HuH-7 (cell line): ENCODE measurements at places on chromosomes 3 and 15.
A peak's percentile ranks its signal among the peaks of the same experiment; 100 is the strongest.

DNA sequence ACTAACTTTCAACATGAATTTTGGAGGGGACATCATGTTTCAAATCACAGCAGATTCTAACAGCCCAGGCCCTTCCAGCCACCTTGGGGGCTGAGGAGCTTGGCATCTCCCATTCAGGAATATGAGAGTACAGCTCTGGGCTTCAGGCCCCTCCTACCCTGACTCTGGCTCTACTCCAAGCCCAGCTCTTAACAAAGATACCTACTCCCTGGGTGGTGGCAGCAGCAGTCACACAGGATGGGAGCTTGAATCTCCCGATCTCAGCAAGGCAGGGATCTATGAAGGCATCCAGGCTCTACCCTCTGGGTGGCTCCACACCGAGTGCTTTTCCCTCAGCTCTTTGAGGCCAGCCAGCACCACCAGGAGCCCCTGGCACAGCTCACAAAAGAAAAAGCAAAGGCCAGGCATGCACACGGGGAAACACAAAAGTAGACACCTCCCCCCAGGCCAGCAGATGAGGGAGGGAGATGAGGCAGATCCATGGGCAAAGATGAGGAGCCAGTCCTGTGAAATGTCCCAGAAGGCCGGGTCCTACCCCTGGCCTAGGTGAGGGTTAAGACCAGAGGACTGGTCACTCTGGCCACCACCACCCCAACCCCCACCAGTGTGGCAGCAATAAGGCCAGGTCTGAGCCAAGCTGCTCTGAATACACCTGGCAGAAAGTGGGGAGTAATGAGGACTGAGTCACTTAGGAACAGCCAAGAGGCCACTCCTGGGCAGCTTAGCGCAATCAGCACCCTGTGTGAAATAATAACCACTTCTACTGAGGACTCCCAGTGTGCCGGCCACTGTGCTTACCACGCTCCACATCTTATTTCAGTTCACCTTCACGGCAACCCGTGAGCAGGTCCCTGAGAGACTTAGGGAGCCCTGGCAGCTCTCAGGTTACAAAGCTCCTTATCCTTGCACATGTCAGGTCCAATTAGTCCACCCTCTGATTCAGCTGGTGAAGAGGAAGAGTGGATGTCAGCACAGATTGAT is 24.3 kb downstream of the PLA2G4F start:
- no peak for DNase-seq

DNA sequence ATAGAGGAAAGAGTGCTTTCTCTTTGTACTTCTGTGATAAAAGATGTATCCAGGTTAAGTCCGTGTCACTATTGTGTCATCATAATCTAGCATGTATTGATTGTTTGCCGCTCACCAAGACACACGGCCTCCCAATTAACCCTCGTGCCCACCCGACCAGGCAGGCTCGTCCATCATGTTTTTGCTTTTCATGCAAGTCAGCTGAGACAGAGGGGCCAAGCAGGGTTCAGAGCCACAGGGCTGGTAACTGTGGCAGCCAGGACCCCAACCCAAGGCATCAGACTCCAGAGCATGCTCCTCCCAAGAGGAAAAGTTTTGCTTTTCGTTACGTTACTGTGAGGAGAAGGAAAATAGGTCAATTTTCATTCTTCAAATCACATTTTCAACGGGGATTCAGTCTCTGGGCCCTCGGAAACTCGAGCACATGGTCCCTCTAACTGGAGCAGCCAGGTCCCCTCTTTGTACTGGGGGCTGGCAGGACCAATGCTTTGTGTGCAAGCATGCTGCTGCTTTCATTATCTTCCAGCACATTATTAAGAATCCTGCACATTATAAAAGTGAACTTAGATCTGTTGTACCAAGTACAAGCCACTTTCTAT is 161.1 kb upstream of the TOPAZ1 start:
- no peak for DNase-seq

DNA sequence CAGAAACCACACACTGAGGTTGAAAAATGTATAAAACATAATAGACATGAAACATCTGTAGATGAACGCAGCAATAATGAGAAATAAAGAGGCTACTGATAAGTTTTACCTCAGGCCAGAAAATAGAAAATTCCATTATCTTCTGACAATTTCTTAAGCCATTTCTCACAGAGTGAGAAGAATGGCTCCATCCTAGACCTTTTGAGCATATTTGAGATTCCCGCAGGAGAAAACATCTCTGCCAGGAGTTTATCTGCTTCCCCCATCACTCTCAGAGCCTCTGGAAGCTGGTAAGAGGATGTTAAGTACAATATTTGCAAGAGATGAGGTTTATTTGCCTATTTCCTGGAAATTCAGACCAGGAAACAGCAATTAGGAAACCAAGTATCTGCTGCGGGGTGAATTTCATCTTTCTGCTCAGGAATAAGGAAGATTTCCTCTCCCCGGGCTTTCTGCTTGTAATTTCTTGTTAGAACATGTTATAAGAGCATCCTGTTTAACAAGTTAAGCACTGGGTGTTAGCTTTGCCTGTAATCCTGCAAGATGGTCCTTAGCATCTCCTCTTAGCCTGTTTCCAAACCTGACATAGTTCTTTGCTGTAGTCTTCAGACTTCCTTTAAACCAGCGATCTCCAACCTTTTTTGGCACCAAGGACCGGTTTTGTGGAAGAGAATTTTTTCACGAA is 54.8 kb downstream of the ATP13A4 start:
- no peak for DNase-seq

DNA sequence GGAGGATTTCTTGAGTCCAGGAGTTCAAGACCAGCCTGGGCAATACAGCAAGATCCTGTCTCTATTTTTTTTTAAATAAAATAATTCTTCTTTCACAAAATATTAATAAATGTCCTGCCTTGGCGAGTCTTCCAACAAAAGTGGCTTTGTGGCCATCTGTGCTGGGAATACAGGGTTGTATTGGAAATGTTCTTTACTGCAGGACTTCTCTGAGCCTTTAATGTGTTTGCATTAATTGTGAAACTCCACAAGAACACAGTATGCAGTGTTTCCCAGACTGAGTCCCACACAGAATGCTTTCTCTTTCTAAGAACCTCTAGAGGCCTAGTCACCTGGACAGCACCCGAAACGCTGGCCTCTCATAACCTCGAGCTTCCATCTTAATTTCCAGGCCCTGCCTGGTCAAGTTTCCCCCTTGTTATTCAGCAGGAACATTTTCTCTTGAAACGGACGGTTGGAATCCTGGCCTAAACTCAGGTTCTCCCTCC is 85.4 kb upstream of the ARRDC4 start:
- no peak for DNase-seq

- DNase-seq, result no peak
These were observed 74.5 kb upstream of the BLM start for GRCh38 chr15:90642464-90643300.

DNA sequence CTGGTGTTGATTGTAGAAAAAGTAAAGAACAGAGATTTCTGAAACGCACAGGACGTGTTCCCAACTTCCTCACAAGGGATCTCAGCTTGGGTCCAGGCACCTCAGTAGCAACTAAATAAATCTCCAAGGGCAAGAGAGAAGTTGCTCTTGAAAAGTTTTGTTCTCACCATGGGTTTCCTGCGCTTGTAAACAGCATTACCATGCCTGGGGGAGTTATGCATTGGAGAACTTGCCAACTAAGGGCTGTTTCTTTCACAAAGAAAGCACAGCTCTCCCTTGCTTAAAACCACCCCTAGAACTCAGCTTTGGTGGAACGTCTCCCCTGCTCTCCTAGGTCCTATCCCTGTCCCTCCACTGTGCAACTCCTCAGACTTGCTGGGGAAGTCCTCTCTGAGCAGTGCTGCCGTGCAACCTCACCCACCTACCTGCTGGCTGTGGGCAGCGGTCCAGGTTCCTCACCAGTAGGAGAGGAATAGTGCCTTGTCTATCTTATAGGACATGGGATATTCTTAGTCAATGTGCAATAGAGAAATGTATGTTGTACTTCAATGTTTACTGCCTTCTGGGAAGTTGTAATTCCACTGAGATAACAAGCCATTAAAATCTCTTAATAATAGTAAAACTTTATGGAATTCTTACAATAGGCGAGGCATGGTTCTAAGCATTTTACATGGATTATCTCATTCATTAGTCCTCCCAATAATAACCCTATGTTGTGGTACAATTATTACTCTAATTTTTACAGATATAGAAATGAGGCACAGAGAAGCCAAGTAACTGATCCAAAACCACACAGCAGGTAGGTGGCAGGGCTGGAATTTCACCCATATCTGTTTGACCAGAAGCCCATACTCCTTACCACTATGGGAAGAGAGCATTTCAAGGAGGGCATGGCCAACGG is 51.5 kb downstream of the UMPS start:
- no peak for DNase-seq

GRCh38 chr3:172658344-172659245 is 52.3 kb downstream of the NCEH1 start:
- peak; percentile 26 for DNase-seq

- no peak for DNase-seq
These were observed 451.3 kb downstream of the NTRK3 start for GRCh38 chr15:87805117-87805820.

- peak; percentile 81 for DNase-seq
These were observed 2.4 kb upstream of the CD96 start for GRCh38 chr3:111539351-111540331.

DNA sequence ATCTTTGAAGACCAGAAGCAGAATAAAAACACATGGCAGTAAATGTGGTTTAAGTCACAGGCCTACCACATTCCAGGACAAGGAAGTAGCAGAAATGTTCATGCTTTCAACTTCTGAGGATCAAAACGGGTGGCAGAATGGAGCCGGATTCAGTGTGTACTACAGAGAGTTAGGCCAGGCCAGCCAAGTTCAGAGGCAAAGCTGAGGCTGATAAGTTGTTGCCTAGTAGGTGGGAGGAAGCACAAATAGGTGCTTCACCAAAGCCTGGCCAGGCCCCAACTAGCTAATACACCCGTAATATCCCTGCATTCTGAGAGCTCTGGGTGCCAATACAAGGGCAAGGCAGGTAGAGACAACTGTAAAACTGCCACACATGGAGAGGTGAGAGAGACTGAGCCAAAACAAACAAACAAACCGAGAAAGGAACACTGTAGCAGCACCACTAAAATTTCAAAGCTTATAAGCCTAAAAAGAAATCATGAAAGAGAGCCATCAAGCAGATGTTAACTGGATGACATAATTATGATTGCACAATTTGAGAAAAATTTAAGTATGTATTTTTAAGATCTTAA is 156.4 kb upstream of the CBLB start:
- DNase-seq, result no peak

GRCh38 chr3:78860567-78860966 is 907.2 kb downstream of the ROBO1 start:
- DNase-seq, result no peak

GRCh38 chr3:59531066-59531745 is 481.4 kb upstream of the CFAP20DC start:
- DNase-seq, result no peak

DNA sequence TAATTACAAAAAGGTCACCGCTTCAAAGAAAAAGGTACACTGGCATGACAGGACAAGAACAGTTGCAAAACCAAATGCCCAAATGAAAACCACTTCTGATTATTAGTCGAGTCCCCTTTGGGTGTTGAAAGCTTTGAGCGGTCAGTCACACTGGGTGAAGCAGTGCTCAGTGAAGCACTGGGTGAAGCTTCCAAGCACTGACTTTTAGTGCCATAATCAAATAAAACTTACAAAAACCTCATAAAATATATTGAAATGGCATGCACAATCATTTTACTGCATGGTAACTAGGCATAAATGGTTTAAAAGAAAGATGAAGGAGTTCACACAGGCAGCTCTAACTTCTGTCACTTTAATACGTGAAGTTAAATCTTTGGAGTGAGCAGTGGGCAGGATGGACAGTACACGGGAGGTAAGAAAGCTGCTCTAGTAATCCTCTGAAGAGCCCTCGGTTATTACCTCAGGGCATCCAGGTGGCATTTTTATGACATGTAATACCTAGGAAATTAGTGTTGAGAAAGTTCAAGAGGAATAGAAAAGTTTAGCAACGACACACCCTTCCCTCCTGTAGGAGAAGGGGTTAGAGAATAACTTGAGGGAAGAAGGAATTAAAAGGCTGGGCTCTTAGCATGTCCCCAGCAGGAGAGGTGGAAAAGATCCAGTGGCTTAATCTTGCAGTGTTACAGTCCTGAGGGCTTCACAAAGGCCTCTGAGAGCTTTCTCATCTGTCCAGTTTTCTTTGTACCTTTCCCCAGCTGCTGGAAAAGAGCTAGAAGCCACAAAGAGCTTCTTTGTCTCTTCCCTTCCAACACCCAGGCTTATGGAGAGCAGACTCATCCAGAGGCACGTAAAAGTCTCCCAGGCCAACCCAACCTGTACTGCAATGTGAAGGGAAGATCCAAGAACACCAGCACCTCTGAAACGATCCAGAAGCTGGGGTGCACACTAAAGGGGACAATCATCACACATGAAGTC is 64.9 kb upstream of the MYO5C start:
- no peak for DNase-seq

DNA sequence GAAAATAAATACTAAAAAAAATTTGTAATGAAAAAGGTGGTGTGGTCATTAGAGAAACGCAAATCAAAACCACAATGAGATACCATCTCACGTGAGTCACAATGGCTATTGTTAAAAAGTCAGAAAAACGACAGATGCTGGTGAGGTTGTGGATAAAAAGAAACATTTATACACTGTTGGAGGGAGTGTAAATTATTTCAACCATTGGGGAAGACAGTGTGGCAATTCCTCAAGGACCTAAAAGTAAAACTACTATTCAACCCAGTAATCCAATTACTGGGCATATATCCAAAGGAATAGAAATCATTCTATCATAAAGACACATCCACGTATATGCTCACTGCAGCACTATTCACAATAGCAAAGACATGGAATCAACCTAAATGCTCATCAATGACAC is 120.3 kb downstream of the MYO9A start:
- DNase-seq, result no peak

- no peak for DNase-seq
These were observed 763 bp upstream of the TRNT1 start for GRCh38 chr3:3125977-3126376.

DNA sequence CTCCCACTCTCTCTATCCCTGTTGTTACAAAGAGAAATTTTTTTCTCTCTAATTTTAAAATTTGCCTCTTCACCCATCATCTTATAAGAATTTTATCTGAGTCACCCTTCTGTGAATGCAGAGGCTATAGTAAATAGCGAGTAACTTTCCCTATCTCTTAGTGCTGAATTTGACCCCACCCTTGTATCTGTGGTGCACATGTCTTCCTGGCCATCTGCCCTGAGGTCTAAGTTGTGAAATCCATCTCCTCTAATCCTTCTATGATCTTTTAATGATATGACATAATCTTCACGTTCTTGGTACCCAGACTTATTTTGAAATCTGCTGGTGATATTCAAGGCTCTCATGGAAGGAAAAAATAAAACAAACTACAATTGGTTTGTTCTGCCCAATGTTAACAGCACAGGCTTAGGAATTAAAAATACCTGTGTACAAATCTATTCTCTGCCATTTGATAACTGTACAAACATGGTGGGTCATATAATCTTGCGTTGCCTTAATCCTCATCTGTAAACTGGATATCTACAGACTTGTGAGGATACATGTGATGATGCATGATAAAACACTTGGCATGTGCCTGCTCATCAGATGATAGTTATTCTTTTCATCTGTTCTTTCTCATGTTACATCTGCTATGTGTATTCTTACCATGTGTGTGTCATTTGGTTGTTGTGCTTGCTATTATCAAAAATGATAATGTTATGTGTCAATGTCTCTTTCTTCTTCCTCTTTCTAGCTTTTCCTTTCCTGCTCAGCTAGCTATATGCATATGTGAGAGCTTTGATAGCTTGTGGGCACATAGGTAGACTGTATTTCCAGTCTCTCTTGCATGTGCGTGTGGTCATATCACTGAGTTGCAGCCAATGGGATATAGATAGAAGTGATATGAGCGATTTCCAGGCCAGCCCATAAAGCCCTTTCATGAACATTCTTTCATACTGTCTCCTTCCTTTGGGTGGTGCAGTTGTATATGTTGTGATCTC is 13.7 kb upstream of the CCR3 start:
- no peak for DNase-seq
